ENCODE measurements at places on chromosomes 5 and 9.

DNA sequence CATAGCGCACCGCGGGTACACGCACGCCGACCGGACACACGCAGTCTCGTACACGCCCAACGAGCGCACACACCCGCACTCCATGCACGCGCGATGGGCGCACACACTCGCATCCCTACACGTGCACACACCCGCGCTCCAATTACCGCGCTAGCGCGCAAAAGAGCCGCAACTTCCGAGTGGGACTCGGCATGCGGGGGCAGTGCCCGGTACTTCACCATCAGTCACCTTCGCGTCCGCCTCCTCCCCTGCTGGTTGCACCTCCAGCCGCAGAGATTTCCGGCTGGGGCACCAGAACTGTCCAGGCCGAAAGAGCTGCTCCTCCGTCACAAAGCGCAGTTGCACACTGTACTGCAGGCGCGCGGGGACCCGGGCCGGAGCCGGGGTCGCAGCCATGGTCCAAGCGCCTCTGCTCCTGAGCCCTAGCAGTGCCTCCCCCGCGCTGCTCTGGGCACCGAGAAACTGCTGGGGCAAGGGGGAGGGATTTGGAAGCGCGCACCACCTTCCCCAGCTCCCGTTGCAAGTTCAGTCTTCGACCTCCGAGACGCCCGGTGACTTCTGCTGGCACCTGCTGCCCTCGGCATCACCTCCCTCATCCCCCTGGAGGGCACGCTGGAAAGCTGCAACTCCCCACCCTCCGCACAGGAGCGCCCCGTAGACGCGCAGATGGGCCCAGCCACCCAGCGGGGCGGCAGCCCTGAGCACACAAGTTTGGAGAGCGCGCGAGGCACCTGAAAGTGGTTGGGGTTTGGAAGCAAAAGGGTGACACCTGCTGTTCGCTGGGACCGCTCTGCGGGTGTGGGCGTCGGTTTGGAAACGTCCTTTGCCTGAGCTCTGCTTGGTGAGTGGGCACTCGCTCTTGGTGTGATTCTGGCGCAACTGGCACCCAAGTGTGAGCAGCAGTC, 337.4 kb upstream of the PUM3 start:
- peak; percentile 10 for DNase-seq

DNA sequence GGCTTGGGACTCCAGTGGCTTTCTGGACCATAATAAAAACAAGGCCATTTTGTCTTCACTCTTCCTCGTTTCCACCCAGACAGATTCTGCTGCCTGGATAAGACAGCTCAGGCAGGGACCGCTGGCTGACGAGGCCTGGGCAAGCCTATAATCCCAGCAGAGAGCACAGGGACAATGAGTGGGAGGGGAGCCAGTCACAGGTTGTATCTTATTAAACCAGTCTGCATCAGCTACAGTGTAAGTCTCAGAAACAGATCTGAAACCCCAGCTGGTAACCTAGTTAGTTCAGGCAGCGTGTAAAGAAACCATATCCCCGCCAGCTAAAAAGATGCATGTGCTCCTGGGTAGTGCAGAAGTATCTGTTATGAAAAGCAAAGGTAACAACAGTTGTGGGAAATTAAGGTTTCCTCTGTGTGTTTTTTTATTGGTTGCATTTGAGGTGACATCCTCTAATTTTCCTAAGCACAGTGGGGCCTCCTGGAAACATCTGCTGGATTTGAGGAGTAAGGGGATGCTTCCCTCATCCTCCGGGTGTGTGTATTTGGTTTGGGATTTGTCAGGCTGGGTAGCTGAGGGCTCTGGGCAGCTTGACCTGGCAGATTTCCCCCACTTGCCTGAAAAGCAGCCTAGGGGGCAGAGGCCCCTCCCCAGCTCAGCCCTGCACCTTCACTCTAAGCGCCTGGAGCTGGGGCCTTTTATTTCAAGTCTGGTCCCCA, 15.2 kb upstream of the TAL2 start:
- no peak for DNase-seq

DNA sequence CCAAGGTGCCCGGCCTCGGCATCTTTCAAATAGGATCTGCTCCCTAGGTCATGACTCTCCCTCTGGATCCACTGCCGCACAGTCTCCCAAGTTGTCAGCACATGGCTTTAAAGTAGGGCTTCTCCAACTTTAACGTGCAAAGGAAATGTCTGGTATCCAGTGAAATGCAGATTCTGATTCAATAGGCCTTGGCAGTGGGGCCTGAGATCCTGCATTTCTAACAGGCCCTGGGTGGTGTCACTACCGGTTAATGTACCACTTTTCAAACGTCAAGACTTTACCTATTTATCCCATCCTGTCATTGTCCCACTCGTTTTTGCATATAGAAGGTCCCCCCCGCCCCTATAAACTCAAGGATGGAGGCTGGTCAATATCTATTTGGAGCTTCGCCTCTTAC, 137.6 kb upstream of the ZNF618 start:
- no peak for DNase-seq

DNA sequence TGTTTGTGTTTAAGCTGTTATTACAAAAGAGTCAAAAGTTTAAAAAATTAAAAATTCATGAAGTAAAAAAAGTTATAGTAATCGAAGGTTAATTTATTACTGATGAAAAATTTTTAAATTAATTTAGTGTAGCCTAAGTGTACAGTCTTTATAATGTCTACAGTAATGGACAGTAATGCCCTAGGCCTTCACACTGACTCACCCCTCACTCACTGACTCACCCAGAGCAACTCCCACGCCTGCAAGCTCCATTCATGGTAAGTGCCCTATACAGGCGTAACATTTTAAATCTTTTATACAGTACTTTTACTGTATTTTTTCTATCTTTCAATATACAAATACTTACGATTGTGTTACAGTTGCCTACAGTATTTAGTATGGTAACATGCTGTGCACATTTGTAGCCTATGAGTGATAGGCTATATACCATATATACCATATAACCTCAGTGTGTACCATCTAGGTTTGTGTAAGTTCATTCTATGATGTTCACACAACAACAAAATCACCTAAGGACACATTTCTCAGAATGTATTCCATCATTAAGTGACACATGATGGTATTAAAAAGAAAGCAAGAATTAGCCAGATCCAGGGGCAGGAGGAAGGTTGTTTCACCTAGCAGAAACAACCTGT, 40.1 kb downstream of the DCAF10 start:
- no peak for DNase-seq

DNA sequence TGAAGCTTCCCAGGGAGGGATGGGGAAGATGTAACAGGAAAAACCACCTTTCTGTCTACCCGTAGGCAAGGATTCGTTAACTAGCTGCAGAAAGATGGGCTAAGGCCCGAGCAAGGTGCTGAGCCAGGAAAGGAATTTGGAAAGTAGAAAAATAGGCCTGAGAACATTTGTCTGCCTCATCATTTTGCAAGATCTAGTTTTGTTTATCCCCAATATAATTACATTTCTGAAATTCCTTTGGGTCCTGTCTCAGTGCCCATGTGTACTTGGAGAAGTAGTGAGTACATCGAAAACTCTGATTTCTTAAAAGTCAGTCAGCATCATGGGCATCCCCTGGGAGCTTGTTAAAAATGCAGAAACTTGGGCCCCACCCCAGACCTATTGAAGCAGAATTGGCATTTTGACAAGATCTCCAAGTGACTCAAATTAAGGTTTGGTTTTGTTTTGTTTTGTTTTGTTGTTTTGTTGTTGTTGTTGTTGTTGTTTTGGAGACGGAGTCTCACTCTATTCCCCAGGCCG, 52.1 kb upstream of the CEMIP2 start:
- no peak for DNase-seq

DNA sequence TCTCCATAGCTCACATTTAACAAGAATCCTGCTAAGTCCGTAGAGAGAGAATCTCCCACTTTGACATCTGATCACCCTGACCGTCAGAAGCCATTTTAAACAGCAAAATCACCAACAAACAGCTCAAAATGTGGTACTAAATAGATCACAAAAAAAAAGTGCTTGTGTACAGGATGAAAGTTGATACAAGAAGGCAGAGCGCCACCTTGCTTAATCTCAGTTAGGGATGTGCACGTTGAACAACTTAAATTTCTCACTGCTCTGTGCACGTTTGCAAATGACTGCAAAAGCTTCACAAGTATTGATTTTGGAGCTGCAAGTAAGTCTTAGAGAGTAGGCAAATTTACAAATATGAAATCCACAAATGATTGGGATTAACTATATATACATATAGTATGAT, 63.1 kb upstream of the NREP start:
- no peak for DNase-seq

- no peak for DNase-seq
These were observed 35.6 kb downstream of the RBM27 start for GRCh38 chr5:146238973-146239372.

DNA sequence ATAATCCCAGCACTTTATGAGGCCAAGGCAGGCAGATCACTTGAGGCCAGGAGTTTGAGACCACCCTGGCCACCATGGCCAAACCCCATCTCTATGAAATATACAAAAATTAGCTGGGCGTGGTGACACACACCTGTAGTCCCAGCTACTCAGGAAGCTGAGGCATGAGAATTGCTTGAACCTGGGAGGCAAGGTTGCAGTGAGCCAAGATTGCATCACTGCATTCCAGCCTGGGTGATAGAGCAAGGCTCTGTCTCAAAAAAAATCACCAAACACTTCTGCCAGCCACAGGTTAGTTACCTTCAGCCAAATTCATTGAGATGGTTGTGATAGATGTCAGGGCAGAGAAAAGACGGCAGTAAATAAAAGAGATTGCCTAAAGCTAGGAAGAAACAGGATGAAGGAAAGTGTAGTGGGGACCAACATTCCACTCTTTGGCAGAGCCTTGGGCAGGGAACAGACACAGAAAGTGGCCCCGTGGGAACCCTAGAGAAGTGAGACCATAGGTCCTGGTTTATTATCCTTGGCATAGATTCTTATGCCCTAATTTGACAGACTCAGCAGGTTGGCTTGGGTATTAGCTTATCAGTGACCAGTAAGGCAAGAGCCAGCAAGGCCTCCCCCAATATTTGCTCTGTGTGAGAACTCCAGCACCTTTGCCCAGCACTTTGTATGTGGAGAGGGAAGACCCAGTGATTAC, 5.5 kb upstream of the CEP120 start:
- DNase-seq, result no peak

DNA sequence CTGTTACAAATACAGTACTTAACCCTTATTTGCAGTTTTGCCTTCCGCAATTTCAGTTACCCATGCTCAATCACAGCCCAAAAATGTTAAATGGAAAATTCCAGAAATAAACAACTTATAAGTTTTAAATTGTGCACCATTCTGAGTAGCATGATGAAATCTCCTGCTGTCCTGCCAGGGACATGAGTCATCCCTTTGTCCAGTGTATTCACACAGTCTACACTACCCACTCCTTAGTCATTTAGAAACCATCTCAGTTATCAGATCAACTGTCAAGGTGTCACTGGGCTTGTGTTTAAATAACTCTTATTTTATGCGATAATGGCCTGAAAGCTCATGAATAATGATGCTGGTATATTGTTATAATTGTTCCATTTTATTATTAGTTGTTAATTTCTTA, 95.8 kb downstream of the PLCXD3 start:
- no peak for DNase-seq

DNA sequence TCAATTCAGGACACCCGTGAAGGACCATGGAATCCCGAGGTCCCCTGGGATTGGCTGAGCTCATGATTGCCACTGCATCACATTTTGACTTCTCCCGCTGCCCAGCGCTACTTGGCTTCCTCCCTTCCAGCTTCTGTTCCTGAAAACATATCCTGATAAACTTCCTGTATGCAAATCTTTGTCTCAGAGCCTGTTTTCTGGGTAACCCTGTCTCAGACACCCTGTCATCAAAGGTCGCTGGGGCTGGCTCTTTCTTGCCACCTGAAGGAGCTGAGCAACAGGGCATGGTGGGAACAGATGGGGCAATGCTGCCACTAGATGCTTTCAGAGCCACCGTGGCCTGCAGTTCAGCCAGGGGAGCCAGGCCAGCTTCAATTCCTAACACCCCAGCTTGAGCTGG, 154.3 kb upstream of the TBC1D2 start:
- no peak for DNase-seq

- no peak for DNase-seq
These were observed 292.2 kb downstream of the IRX2 start for GRCh38 chr5:2459251-2459650.

DNA sequence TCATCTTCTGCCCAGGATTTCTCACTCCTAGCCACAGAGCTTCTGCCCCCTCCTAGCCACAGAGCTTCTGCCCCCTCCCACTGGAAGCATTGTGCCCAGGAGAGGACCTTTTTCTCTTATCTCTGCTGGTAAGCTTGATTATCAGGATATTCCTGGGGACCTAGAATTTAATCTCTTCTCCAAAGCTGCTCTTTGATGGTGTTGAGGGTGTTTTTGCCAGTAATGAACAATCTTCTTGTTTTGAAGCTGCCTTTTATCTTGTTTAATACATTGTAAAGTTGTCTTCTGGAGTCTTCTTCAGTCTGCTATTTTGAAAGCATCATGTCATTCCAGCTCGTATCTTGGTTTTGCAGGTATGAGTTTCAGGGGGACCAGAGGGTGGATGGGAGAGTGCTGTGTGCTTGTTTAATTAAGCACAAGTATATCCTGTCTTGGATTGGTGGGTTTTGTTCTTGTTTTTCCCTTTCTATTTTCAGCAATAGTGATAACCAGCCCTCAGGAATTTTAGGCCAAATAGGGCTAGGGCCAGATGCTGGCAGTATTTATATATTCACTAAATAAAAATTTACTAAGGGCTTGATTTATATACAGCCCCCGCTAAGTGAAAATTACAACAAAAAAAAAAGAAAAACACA, 214.0 kb upstream of the DMRT1 start:
- DNase-seq, result no peak

DNA sequence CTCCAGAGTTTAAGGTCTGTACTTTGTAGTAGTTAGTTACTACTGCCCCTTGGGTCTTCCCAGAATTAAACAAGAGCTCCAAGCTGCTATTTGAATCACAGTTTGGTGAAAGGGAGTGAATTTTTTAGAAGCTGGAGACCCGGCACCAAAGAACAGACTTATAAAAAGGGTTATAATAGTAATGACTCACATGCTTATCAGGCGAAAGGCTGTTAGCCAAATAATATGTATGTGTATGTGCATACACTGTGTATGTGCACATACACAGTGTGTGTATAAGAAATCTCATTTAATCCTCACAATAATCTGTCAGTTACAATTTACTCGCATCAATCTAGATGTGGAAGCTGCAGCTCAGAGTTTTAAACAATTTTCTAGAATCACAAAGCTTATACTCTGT, 59.5 kb upstream of the ITGA1 start:
- no peak for DNase-seq

Measured in stimulated activated CD4-positive, alpha-beta T cell treated with anti-CD3 and anti-CD28 coated beads, Interleukin-1b, Interleukin-23, amount 100 ng/mL, for 4 hours (primary cell).